Central memory CD8-positive, alpha-beta T cell (primary cell): ENCODE measurements at places on chromosomes 1 and 21.
A peak's percentile ranks its signal among the peaks of the same experiment; 100 is the strongest.

DNA sequence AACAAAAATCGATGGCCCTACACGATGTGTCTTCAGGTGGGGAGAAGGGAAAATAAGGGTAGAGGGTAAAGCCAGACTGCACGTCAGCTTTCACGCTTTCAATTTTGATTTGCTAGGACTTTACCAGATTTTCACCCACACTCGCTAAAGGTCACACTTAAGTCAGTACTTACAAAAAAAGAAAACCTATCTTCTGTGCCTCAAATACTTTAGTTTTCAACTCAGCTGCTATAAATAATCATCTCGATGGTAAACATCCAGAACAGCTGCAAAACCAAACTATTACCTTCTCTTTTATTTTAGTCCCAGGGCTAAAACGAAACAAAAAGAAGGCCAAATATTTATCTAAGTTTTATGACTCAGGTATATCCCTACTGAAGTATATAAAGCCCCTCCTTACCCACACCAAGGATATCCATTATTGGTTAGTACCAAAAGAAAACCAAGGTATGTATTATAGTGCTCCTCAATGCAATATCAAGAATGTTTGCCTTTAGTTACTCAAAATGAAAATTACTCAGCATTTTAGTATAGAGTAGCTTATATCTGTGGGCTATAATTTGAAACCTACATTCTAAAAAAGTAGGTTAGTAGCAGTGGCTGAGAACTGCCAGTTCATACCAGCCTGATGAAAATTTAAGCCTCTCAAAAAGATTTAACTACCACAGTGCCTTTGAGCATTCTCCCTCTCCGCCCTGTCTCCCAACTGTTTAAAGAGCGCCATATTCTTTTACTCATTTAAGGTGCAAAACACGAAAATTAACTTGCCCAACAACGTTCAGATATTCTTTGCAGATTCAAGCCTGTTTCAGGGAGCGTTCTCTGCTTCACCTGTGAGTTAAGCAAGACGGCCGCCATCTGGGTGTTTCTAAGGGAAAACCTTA, 1.5 kb downstream of the CSDE1 start:
- peaks cover 73% of the 10 kb centered on the region for H3K4me1 ChIP-seq
- H3K27me3 ChIP-seq: no peaks in the 10 kb centered on the region
- H3K4me3 ChIP-seq: peak overlapping the region; percentile 99
- DNase-seq: no peak
- peaks cover 34% of the 10 kb centered on the region for H3K36me3 ChIP-seq

DNA sequence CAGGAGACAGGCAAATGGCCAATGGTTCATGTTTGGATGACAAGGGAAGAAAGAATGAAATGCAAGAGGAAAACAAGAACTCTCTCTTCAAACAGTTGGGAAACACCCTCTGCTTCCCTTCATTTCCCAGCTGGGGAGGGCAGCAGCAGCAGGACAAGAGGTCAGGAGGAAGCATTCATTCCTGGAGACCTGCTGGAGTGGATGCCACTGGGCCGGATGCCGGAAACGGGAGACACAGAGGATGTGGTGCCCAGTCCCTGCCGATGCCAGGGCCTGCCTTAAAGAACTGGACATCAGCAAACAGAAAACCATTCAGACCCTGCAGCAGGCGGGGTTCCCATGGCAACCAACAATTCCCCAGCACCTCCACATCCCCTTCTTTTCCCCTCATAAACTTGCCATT, 102.3 kb upstream of the ZNF648 start:
- H3K27me3 ChIP-seq: peaks cover 24% of the 10 kb centered on the region
- DNase-seq: no peak
- H3K36me3 ChIP-seq: no peaks in the 10 kb centered on the region
- H3K4me3 ChIP-seq: no peak overlapping the region
- H3K4me1 ChIP-seq: no peaks in the 10 kb centered on the region

- peaks cover 46% of the 10 kb centered on the region for H3K36me3 ChIP-seq
- DNase-seq: no peak
- H3K4me3 ChIP-seq: no peak overlapping the region
- H3K27ac ChIP-seq: peak overlapping the region; percentile 15
- H3K4me1 ChIP-seq: peaks cover 20% of the 10 kb centered on the region
Measured at GRCh38 chr1:230679192-230679591, 34.7 kb downstream of the AGT start.

- H3K4me3 ChIP-seq: no peak overlapping the region
- no peaks in the 10 kb centered on the region for H3K36me3 ChIP-seq
- no peaks in the 10 kb centered on the region for H3K4me1 ChIP-seq
- DNase-seq: no peak
- peaks cover 83% of the 10 kb centered on the region for H3K27me3 ChIP-seq
Measured at GRCh38 chr1:116087628-116088027, 23.6 kb upstream of the MAB21L3 start.

GRCh38 chr1:26608895-26609294, 79.3 kb downstream of the RPS6KA1 start:
- no peak overlapping the region for H3K4me3 ChIP-seq
- H3K27ac ChIP-seq: no peak overlapping the region
- H3K36me3 ChIP-seq: peaks cover 2% of the 10 kb centered on the region
- H3K27me3 ChIP-seq: no peaks in the 10 kb centered on the region
- no peak for DNase-seq
